SK-N-SH (cell line): ENCODE measurements at places on chromosomes 6 and 20. TPM values are rescaled to one million over a fixed set of nuclear protein-coding genes. Genes with fewer than 3 reads are reported as not detected.

Gene SLC35D3
- 0.05 and 0.16 TPM in 2 replicates for polyA plus RNA-seq

Gene NHSL1
- polyA plus RNA-seq = under 0.01 TPM in 1 of 2 replicates, not detected in the other

Gene TUBB2B
- polyA plus RNA-seq = 161 and 162 TPM in 2 replicates

GRCh38 chr6:75512591-75512990, 19.0 kb upstream of the FILIP1 start:
- no peaks in the 10 kb centered on the region for H3K4me1 ChIP-seq
- H3K36me3 ChIP-seq = no peaks in the 10 kb centered on the region
- no peaks in the 10 kb centered on the region for H3K27me3 ChIP-seq
- DNase-seq = no peak
- no peak overlapping the region for H3K4me3 ChIP-seq
- H3K27ac ChIP-seq = no peak overlapping the region

DNA sequence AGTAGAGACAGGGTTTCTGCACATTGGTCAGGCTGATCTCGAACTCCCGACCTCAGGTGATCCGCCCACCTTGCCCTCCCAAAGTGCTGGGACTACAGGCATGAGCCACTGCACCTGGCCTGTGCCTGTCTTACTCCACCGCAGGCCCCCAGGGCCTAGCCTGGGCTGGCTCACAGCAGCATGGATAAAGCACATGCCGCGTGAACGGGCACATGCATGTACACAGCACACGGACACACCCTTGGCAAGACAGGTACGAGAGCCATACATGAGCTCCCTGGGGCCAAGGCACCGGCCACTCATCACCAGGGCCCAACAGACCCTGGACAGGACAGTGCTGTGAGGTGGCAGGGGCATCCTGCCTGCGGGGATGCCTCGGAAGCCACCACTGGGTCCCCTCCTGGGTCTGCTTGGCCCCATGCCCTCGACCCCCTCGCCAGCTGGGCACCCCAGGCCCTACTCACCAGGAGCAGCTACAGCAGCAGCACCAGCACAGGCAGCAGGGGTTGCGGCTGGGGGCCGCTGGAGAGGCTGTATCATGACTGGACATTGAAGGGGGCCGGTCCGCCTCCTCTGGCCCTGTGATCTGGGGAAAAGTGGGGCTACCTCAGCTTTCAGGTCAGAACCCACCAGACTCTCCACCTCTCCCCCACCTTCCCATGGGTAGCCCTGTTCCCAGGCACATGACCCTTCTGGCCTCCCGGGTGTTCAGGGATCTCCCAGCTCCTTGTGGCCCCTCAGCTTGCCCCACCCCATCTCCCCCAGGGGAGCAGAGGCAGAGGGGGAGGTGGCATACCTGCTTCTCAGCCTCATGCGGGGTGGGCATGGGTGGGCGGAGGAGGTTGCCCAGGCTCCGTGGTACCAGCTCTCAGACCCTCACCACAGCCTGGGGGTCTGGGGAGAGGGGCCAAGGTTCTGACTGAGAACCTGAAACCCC, 3.0 kb downstream of the RGS19 start:
- no peak overlapping the region for H3K4me3 ChIP-seq
- H3K36me3 ChIP-seq = no peaks in the 10 kb centered on the region
- H3K27ac ChIP-seq = no peak overlapping the region
- DNase-seq = no peak
- peaks cover 13% of the 10 kb centered on the region; the same call in 1 of the 2 replicates for H3K4me1 ChIP-seq

GRCh38 chr20:19995220-19995863, 21.8 kb upstream of the NAA20 start:
- H3K4me1 ChIP-seq = peaks cover 33% of the 10 kb centered on the region
- peak overlapping the region; percentile 99 for H3K27ac ChIP-seq
- H3K27me3 ChIP-seq = no peaks in the 10 kb centered on the region
- H3K4me3 ChIP-seq = peak overlapping the region; percentile 33; the same call in 1 of the 2 replicates
- no peaks in the 10 kb centered on the region; the same call in 1 of the 2 replicates for H3K36me3 ChIP-seq
- peak; percentile 60 for DNase-seq

- no peaks in the 10 kb centered on the region for H3K36me3 ChIP-seq
- no peaks in the 10 kb centered on the region for H3K27me3 ChIP-seq
- H3K4me3 ChIP-seq = no peak overlapping the region
- no peak overlapping the region for H3K27ac ChIP-seq
- no peak for DNase-seq
Measured at GRCh38 chr6:37612475-37612874, 85.2 kb downstream of the MDGA1 start.

DNA sequence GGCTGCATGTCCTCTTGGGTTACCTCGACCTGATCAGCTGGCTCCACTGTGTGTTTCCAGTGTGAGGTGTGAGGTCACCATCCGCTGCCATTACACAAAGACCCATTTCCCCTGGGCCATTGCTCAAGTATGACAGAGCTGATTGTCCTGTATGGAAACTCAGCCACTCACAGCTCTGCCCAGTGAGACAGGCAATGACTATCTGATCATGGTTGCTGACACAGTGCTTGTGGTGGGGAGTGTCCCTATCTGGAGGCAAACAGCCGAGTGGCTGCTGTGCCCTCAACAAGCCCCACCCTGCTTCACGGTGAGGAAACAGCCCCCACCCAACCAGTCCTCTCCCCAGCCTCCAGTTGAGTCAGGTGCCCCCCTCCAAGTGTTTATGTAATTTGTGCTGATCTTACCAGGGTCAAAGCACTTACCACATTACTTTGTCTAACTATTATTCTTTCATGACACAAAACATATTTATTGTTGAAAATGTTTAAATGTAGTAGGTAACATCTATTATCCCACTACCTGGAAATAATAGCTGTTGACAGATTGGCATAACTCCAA, 11.7 kb upstream of the MAPK13 start:
- no peaks in the 10 kb centered on the region for H3K27me3 ChIP-seq
- no peaks in the 10 kb centered on the region for H3K4me1 ChIP-seq
- DNase-seq = no peak
- no peak overlapping the region for H3K27ac ChIP-seq
- H3K36me3 ChIP-seq = no peaks in the 10 kb centered on the region
